ENCODE measurements at places on chromosomes 5 and 9. TPM values are rescaled to one million over a fixed set of nuclear protein-coding genes. Genes with fewer than 3 reads are reported as not detected.

- DNase-seq = no peak
These were observed 23.1 kb downstream of the POLR1E start for GRCh38 chr9:37508834-37509206.

DNA sequence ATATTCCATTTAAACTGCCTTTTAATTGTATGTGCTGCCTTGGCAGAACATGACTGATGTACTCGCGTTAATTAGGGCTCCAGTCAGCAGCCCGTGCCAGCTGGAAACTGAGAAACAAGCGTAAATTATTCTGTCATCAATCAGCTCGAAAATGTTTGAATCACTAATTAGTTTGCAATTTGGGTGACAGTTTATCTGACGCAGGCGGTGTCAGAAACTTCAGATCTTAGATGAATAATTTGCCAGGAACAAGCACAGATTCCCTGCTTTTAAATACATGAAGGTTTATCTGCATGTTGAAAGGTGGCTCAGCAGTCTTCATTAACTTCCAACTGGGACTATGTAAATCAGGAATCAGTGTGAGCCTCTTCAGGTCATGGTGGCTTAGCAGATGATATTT is 176.0 kb upstream of the TLE4 start:
- no peak for DNase-seq

DNA sequence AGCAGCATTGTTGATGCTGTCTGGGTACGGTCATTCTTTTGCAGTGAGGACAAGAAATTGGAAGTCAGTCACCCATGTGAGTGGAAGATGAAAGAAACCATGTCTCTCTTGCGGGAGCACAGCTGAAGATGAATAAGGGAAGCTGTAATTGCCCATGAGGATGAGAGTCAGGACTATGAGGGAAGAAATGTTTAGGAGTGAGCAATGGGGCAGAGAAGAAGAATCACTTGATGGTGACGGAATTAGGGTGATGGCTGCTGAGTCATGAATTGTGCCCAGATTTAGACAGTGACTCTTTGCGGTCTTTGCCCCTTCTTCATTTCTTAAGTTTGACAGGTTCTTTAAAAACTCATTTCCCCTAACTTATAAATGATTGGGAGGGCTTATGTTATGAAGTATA is 183.3 kb downstream of the MAST4 start:
- no peak for DNase-seq

DNA sequence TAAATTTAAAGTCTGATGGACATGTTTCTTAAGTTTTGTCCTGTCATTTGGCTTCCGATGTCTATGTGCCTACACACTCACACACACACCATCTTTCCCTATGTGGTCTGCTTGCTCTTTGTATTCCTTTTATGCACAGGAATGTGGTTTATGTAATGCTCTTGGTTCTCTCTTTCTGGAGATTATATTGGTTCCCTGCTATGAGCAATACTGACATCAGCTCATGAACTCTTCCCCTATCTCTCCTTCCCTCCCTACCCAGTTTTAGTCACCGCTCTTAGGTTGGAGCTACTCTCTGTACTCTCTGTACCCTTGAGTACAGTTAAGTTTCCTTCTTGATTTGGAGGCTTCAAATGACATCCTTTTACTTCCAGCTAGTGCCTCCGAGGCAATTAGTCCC is 77.9 kb upstream of the MVB12B start:
- no peak for DNase-seq

- DNase-seq = no peak
These were observed 153.2 kb downstream of the MED27 start for GRCh38 chr9:131926360-131926922.

- DNase-seq = no peak
These were observed 36.3 kb upstream of the KCNN2 start for GRCh38 chr5:114325541-114325940.

DNA sequence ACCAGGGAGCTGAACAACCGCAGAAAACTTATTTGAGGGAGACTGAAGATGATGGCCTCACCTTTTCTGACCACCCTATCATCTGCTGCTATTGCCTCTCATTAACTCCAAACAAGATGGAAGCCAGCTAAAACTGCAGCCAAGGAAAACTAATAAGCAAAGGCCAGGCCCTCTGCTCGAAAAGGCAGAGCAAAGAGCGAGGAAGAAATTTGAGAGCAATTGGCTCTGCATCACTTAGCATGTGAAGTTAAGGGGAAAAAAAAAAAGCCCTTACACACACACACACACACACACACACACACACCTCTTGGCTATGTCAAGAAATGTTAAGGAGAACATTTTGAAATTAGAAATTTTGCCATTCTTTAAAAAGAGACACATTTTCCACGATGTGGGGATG is 228.1 kb upstream of the CYLC2 start:
- DNase-seq = no peak

- DNase-seq = no peak
These were observed 120.5 kb downstream of the NFIB start for GRCh38 chr9:14193328-14193990.

GRCh38 chr9:136470792-136471469 is 11.9 kb downstream of the SEC16A start:
- DNase-seq = no peak

- DNase-seq = no peak
These were observed 52.5 kb downstream of the IQGAP2 start for GRCh38 chr5:76455531-76456133.

- DNase-seq = no peak
These were observed 1167.1 kb upstream of the SEMA6A start for GRCh38 chr5:117741655-117742206.

DNA sequence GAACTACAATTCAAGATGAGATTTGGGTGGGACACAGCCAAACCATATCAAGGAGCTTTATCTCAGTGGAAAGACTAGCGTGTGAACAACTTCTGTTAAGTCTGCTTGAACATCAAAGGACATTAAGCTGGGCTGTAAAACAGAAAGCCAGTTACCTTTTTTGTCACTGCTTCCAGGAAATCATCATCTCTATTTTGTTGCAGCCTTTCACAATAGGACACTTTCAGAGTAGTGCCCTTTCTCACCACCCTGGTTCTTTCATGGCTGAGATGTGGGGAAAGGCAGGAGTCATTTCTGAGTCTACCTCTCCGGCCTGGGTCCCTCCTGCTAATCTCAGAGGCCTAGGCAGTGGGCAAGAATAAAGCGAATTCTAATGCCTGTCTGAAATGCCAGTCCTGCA is 96.2 kb upstream of the PPP1R2B start:
- DNase-seq = no peak

GRCh38 chr9:135090547-135090946 is 3.1 kb downstream of the OLFM1 start:
- DNase-seq = no peak

- no peak for DNase-seq
These were observed 90.5 kb downstream of the RASEF start for GRCh38 chr9:82972446-82972845.

DNA sequence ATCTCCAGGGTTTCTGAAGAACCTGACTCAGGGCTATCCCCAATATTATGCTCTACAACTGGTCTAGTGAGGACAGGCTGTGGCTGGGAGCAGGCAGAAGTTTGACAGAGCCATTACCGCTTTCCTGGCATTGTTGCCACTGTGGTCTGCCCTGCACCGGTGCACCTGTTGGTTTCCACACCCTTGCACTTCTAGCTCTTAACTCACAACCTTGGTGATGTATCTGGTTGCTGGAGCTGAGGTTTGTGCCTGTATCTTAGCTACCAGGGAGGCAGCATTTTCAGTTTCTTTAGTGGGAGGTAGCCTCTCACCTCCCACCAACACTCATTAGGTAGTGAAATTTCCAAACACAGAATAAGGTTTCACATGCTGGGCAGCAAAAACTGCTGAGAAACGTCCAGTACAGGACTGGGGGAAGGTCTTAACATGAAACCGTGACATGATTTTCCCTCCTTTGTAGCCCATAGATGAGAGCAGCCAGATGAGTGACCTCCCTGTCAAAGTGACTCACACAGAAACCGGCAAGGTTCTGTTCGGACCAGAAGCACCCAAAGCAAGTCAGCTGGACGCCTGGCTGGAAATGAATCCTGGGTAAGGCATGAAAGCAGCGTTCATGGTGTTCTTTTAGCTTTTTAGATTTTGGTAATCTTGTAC is 57.7 kb downstream of the SMARCA2 start:
- DNase-seq = no peak

DNA sequence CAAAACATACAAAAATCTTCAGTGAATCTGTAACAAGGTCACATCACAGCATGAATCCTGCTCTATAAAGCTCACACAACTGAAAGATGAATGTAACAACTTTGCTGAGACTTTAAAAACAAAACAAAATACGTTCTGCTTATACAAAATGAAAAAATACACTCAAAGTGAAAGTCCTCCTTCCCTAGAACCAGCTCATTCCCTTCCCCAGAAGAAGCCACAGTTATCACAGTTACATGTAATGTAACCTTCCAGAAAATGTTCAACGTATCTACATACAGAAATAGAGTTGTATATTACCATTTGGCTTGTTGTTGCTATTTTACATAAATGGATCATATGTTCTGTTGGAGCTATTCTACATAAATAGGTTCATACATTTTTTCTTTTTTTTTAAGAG is 2.6 kb downstream of the AUH start:
- DNase-seq = no peak

GRCh38 chr9:86968258-86968920 is 21.1 kb upstream of the GAS1 start:
- DNase-seq = no peak

DNA sequence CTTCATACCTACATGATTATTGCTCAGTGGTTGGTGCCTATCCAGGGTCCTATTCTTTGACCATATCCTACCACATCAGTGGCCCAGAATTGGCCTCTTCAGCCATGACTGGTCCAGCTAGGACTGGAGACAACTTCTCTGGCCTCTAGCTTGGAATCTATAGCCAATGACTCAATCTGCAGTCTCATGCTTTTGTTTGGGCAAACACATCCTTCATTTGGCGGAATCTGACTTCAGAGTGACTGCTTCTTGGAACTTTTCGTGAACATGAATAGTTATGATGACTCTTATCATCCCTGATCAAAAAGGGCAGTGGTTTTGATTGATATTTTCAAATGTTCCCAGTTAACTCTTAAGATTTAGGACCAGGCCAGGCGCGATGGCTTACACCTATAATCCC is 134.1 kb downstream of the PAPPA start:
- DNase-seq = no peak

DNA sequence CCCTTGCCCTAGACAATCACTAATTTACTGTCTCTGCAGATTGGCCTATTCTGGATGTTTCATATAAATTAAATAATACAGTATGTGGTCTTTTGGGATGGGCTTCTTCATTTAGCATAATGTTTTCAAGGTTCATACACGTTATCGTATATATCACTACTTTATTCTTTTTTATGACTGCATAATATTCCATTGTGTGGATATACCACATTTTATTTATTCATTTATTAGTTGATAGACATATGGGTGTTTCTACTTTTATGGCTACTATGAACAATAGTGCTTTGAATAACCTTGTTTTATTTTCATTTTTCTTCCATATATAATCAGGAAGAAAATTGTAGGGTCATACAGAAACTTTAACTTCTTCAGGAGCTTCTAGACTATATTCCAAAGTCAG is 108.5 kb upstream of the PAPPA start:
- DNase-seq = no peak

DNA sequence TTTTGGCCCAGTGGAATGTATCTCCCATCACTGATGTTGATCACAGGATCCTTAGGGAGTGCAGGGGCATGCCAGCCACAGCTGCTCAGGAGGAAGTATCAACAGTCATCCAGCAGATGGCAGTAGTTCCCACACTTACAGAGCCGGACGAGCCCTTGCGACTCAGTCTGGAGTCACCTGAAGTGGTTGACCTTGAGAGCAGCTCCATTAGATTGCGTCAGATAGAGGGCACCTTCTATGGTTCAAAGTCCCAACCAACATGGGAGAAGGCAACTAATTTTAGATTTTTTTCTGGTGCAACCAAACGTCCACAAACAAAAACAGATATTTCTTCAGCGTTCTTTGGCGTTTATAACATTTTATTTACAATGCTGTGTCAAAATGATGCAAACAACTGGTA is 124.5 kb downstream of the EGFLAM start:
- peak; percentile 78 for DNase-seq

DNA sequence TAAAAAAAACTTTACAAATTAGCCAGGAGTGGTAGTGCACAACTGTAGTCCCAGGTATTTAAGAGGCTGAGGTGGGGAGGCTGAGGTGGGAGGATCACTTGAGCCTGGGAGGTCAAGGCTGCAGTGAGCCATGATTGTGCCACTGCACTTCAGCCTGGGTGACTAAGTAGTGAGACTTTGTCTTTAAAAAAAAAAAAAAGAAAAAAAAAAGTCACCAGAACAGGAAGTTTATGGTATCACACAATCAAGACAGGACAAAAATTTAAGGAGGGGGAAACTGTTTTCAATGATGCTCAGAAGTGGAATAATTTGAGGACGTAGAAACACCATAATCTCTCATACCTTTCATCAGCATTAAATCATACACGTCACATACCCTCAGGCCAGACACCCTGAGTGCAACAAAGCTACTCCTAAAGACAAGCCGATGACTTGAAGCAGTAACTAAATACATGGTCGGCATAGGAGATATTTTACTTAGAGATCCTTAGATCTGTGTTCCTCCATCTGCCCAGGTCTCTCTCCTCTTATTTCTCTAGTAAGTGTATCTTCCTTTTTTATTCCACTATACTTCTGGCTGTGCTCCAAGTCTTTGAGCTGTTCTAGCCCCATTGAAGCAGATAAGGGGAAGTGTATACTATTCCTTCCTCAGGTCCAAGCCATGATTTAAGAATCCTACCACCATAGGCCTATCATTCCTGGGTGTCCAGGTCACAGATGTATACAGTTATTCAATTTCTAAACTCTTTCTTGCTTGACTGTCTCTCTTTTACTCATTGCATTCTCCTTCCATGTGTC is 91.3 kb upstream of the APC start:
- DNase-seq = no peak

GRCh38 chr9:19481121-19481870 is 72.5 kb downstream of the ACER2 start:
- DNase-seq = no peak

MUSK gene
- total RNA-seq = 0.59 TPM

KCNIP1 gene
- total RNA-seq = 7.3 TPM

PDCD1LG2 gene
- 3.1 TPM for total RNA-seq

SEC16A gene
- total RNA-seq = 48.4 TPM

ZNF879 gene
- total RNA-seq = 1.8 TPM

SMIM33 gene
- total RNA-seq = not detected

C1QTNF2 gene
- 5.7 TPM for total RNA-seq

SLC4A9 gene
- total RNA-seq = not detected

CD14 gene
- 73.9 TPM for total RNA-seq

IGIP gene
- 25.9 TPM for total RNA-seq

SPINK9 gene
- not detected for total RNA-seq

PRELID2 gene
- total RNA-seq = 10.5 TPM

RORB gene
- 3.6 TPM for total RNA-seq

ACOT12 gene
- total RNA-seq = not detected

BAAT gene
- total RNA-seq = not detected
